Stimulated activated CD4-positive, alpha-beta T cell treated with anti-CD3 and anti-CD28 coated beads, Interleukin-12 subunit alpha, Interleukin-12 subunit beta, amount 100 ng/mL, for 24 hours (primary cell): ENCODE measurements at places on chromosomes 6 and 20.

DNA sequence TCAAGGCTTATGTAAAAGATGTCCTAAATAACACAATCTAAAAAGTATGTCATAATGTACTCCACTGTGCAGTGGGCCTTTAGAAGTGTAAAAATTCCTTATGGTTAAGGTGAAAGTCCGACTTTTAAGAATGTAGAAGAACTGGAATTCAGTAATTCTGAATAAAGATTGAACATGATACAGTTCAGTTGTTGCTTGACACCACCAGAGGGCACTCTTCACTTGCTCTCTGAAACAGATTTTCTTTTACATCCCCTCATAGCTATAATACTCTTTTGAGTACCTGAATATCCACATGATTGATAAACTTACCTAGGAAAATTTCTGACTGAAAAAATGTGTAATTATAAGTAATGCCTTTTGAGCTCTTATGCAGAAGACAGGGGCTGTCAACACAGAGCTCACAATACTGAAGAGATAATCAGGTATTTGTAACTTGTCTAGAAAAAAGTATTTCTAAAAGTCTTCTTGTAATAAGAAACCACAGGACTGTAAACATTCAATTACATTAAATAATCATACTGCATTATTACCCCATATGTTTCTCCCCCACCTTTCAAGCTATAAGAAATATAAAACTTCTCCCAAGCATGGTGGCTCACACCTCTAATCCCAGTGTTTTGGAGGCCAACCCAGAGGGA is 92.1 kb downstream of the POPDC3 start:
- no peak for DNase-seq

- no peak for DNase-seq
Measured at GRCh38 chr6:19214231-19214630, 622.9 kb upstream of the ID4 start.

DNA sequence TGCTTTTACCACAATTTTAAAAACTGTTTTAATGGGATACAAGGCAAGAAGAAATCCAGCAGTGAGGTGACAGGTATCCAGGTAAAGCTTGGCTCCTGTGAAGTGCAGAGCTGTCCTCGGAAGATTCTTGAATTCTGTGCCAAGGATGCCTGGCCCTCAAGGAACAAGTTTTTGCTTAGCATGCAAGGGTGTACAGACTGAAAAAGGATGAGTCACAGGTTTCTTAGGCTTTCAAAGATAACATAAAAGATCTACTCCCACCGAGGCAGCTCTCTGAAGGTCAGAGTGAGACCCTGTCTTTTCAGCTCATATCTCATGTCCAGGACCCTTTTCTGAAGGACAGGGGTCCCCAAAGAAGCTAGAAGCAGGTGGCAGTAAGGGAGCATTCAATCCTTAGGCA is 83.3 kb downstream of the CHD6 start:
- DNase-seq = no peak

DNA sequence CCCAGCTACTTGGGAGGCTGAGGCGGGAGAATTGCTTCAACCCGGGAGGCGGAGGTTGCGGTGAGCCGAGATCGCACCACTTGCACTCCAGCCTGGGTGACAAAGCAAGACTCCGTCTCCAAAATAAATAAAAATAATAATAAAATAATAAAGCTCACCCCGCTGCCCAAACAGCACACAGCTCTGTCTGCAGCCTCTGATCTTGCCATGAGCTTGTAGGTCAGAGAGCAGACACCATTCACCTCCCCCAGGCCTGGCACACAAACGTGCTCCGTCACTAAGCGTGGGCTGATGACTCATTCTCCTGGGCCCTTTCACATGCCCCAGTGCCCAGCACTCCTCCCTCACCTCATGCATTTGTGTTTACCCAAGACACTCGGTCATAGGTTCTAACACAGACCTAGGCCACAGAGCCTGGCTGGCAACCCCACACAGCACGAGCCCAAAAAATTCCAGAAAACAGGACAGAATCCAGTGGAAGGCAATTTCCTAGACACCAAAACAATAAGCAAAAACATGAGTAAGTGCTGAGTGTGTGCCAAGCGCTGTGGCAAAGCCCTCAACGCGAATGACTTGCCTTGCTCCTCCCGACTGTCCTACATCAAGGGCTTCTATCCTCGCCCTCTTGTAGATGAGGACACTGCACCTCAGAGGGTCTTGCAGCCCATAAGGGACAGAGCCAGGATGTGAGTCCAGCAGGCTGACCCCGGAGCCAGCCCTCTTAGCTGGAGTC is 18.0 kb downstream of the ATP9A start:
- peak; percentile 14 for DNase-seq

- DNase-seq = no peak
Measured at GRCh38 chr6:473768-474452, 82.4 kb downstream of the IRF4 start.

GRCh38 chr6:127900935-127901334 is at the start of gene THEMIS:
THEMIS (minus strand) TSS chr6:127901058; CDS start chr6:127900932, 126 bp downstream.
- no peak for DNase-seq
